ENCODE measurements at places on chromosomes 6 and 20. TPM values are rescaled to one million over a fixed set of nuclear protein-coding genes. Genes with fewer than 3 reads are reported as not detected.

KIF6 gene
- 0.14 TPM for polyA plus RNA-seq

BTN2A1 gene
- polyA plus RNA-seq, result 38.0 TPM

SLPI gene
- polyA plus RNA-seq, result 1,815 TPM

SCUBE3 gene
- polyA plus RNA-seq, result 8.4 TPM

OR12D3 gene
- polyA plus RNA-seq, result not detected

PRICKLE4 gene
- polyA plus RNA-seq, result 3.7 TPM

NOTCH4 gene
- 27.6 TPM for polyA plus RNA-seq

GTF2H4 gene
- 25.7 TPM for polyA plus RNA-seq

TINAG gene
- polyA plus RNA-seq, result not detected

OR2H1 gene
- not detected for polyA plus RNA-seq

MRAP2 gene
- 0.92 TPM for polyA plus RNA-seq

STX11 gene
- polyA plus RNA-seq, result 4.4 TPM

BACH2 gene
- polyA plus RNA-seq, result 0.90 TPM

COL19A1 gene
- 4.6 TPM for polyA plus RNA-seq

FOXF2 gene
- 13.1 TPM for polyA plus RNA-seq

- DNase-seq, result no peak
These were observed 143.1 kb upstream of the PCSK2 start for GRCh38 chr20:17083738-17084137.

GRCh38 chr6:140909625-140910024 lies 1223.1 kb upstream of the GJE1 start:
- no peak for DNase-seq

- DNase-seq, result no peak
These were observed 12.4 kb upstream of the KIF25 start for GRCh38 chr6:167984876-167985604.

GRCh38 chr6:161029195-161029809 lies 37.7 kb downstream of the MAP3K4 start:
- DNase-seq, result no peak

DNA sequence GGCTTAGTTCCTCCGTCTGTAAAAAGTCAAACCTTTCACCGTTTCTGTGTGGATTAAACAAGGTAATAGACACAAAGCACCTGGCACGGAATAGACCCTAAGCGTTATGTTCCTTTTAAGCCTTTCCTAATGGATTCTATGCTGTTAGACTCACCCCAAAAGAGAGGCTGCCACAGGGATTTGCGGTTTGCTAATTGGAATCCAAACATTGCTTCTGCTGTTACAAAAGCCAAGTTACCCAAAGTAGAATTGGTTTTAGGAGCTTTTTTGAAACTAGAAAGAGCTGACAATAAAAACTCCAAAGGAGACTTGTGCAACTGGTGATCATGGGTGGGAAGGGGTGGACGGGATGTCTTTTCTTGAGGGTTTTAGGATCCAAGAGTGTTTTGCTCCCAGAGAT lies 178.0 kb downstream of the BMP7 start:
- no peak for DNase-seq

DNA sequence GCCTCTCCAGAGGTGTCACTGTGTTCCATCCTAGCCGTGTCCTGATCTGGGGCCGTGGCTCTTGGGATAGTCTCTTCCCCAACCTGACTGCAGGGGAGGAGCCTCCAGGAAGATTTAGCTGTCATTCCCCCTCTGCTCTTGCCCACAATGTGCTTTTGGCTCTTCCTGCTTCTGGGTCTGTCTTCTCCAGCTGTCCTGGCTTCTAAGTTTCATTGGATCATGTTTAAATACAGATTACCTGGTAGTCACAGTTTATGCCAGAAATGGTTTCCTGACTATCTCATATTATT lies 139.1 kb downstream of the ZDHHC14 start:
- no peak for DNase-seq

- DNase-seq, result no peak
These were observed 20.2 kb upstream of the TOX2 start for GRCh38 chr20:43894491-43894890.

DNA sequence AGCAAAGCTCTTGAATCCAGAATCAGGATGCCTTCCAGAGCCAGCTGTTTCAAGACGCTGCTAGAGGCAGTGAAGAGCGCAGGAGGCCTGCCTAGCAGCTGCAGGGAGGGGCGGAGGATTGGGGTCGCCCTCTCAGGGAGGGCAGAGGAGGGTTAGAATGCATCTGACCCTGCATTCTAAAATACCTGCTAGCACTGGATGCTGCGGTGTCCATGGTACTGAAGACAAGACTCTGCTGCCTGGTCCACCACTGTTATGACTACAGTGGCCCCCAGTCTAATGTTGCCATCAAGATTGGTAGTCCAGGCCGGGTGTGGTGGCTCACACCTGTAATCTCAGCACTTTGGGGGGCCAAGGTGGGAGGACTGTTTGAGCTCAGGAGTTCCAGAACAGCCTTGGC lies 193.7 kb upstream of the PROKR2 start:
- DNase-seq, result no peak

DNA sequence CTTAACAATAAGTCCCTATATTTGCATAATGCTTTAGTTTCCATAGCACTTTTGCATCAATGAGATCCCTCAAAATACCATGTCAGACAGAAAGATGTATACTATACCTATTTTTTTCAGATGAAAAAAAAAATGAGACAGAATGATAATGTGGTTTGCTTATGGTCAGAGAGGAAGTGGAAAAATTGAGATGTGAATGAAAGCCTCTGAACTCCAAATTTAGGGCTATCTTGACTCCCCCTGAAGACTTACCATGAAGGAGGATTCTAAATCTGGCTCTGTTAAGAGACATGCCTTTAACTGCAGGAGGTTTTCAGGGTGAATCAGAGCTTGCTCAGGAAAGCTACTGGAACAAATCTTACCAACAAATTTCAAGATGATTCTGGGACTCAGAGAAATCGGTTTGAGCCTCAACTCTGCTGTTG lies 176.2 kb downstream of the ISM1 start:
- no peak for DNase-seq

GRCh38 chr20:8946036-8946940 lies 122.6 kb upstream of the PLCB4 start:
- no peak for DNase-seq

DNA sequence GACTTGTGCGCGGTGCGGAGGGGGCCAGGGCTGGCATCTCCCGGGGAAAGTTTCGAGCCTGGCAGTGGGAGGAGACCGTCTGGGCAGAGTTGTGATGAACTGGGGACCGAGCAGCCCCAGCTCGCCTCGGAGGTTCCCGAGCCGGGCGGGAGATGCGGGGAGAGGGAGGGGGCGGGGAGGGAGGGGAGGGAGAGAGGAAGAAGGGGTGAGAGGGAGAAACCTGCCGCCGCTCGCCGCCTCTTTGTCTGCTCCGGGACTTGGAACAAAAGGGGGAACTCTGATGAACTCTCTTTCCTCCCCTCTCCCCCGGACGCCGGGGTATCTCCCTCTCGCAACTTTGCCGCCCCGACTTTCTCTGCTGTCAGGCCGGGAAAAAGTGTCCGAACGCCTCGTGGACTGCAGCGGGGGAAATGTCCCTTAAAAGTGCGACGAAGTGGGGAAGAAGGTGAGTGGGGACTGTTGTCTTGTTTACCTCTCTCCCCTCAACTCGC lies 72.7 kb downstream of the SOX4 start:
- DNase-seq, result no peak

GRCh38 chr20:25165128-25165527 lies 30.4 kb upstream of the ENTPD6 start:
- no peak for DNase-seq

- DNase-seq, result no peak
These were observed 109.6 kb downstream of the INSM1 start for GRCh38 chr20:20477444-20478041.

DNA sequence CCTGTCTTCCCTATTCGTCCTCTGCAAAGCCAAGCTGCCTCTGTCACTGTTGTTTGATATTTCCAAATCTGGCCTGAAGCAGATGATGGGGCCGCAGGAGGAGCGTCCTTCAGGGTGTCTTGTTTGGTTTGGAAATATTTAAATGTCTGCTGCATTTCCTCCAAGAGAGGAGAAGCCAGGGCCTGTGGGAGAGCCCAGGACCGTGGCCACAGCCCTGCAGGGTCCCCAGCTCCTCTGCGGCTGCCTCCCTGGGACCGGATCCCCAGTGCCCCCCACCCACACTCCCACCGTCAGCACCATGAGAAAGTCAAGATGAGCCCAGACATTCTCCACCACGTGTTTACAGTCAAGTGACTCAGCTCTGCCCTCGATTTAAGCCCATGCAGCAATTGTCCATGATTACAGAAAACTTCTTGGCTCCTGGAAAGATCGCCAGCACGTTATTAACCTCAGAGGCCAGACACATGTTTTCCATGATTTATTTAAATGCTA lies 18.2 kb downstream of the FOXF2 start:
- no peak for DNase-seq

- no peak for DNase-seq
These were observed 42.9 kb upstream of the PDE10A start for GRCh38 chr6:165705941-165706340.

GRCh38 chr20:3815703-3816315 lies 4.5 kb upstream of the AP5S1 start:
- DNase-seq, result no peak

DNA sequence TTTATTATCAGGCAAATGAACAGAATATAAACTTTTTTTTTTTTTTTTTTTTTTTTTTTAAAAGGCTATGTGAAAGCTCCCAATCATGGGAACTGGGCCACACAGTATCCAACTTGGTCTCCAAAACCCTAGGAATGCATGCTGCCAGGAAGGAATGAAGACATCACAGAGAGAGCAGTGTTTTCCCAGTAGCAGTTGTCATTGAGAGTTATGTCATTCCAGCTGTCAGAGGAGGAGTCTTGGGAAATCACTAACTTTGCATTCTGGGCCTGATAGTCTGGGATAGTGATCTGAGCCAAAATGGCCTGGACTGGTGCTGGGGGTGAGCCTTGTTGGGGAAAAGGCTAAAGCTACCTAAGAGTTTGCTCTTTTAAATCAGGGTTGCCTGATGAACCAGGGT lies 231.3 kb upstream of the MAP3K7 start:
- DNase-seq, result no peak

DNA sequence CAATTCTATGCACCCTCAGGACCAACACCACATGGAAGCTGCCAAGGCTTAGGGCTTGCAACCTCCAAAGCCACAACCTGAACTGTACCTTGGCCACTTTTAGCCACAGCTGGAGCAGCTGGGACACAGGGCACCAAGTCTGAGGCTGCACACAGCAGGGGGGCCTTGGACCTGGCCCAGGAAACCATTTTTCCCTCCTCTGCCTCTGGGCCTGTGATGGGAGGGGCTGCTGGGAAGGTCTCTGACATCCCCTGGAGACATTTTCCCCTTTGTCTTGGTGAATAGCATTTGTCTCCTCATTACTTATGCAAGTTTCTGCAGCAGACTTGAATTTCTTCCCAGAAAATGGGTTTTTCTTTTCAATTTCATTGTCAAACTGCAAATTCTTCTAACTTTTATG lies 13.0 kb downstream of the TPBG start:
- no peak for DNase-seq

DNA sequence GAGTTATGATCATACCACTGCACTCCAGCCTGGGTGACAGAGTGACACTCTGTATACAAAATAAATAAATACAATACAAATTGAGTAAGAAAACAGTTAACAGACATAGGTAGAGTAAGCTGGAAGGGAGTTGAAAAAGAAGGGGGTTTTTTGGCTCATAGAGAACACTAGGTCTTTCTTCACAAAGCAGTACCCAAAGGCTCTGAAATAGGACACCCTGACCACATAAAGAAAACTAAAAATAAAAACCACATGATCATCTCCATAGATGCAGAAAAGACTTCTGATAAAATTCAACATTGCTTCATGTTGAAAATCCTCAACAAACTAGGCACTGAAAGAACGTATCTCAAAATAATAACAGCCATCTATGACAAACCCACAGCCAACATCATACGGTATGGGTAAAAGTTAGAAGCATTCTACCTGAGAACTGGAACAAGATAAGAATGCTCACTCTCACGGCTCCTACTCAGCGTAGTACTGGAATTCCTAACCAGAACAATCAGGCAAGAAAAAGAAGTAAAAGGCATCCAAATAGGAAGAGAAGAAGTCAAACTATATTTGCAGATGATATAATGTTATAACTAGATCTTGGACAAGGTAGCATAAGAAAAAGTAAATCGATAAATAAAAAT lies 48.6 kb downstream of the TOMM6 start:
- DNase-seq, result no peak

DNA sequence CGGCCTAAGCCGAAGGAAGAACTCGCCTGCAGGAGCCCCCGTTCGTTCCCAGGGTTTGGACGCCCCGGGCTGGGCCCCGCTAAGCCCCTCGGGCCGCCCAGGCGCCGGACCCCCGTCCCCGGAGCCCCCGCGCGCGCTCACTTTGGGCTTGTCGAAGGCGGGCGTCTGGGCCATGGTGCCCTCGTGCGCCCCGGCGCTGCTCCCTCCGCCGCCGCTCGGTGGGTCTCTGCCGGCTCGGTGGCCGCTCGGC lies 140 bp downstream of the ADA start:
- no peak for DNase-seq

- no peak for DNase-seq
These were observed 21.7 kb upstream of the SENP6 start for GRCh38 chr6:75579951-75580350.

GRCh38 chr6:136991646-136992045 lies 53.1 kb downstream of the IL20RA start:
- DNase-seq, result no peak

DNA sequence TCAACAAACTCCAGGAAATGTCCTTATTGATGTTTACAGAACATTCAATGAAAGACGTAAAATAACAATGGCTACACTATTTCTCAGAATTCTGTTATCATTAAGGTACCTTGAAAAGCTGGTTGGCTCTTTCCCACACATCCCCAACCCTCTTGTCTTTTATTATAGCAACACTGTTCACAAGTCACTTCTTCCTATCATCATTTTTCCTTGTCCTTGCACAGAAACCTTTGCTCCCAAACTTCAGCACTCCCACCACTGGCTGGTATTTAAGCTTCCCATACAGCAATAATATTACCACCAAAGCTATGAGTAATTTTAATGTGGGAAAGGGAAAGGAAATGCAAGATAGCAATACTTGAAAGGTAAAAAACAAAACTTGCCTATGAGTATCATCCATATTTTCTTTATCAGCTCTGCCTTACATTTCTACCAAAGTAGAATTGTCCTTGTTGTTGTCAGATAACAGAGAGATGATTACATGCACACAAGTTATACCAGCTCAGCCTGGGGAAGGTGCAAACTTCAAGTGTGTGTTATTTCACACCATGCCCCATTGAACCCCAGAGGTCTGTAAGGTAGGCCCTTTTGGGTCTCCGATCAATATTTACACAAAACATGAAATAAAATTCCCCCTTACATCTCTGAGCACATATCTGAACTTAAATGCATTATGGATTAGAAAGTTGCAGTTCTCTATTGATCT lies 32.2 kb downstream of the ARHGAP18 start:
- no peak for DNase-seq

GRCh38 chr20:10260316-10260715 lies 41.7 kb downstream of the SNAP25 start:
- DNase-seq, result no peak

GRCh38 chr6:98842342-98843180 lies 8.2 kb downstream of the POU3F2 start:
- DNase-seq, result no peak

GRCh38 chr20:2338411-2339066 lies 42.2 kb upstream of the TGM6 start:
- DNase-seq, result no peak

GRCh38 chr6:44388887-44389286 lies 1.4 kb downstream of the CDC5L start:
- DNase-seq, result no peak

Data from urinary bladder (tissue), 4 donors.